ENCODE measurements at places on chromosomes 16 and 17. TPM values are rescaled to one million over a fixed set of nuclear protein-coding genes. Genes with fewer than 3 reads are reported as not detected.
A peak's percentile ranks its signal among the peaks of the same experiment; 100 is the strongest.

Gene FOXJ1
- not detected for total RNA-seq

Gene ADAMTS18
- not detected for total RNA-seq

Gene KRT12
- total RNA-seq, result not detected

Gene CCL23
- total RNA-seq, result not detected

- no peak for DNase-seq
Measured at GRCh38 chr16:69114346-69114975, 9.0 kb downstream of the HAS3 start.

DNA sequence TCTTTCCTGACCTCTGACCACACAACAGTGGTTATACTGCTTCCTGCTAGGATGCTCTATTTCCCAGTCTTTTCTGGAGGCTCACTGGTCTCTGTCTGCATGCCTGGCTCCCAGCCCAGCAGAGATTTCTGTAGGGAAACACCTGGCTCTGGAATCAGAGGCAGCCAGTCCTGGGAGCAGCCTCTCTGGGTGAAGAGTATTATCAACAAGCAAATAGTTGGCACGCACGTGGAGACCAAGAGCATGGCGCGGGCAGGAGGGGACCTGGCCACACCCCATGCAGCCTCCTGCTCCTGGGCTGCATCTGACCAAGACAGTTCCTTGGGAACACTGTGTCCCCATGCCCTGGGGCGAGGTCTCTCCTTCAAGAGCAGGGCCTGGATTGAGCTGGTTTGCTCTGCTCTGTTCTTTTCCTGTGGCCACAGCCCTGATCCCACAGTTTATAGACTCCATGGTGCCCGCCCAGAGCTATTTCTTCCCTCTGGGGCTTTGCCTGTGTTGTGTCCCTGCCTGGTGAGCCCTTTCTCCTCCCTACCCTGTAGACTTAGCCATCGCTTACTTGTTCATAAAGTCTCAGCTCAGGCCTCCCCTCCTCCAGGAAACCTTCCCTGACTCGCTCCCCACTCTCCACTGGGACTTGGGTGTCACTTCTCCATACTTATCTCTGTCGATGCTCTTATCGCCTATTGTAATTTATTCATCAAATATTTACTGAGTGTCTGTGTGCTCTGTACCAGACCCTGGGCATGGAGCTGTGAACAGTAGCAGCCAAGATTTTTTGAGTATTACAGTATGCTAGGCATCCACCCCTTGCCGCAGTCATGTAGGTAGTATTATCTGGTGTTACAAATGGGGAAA lies 60.6 kb downstream of the SCNN1B start:
- DNase-seq, result no peak

Gene TNRC6C
- total RNA-seq, result 17.8 TPM

DNA sequence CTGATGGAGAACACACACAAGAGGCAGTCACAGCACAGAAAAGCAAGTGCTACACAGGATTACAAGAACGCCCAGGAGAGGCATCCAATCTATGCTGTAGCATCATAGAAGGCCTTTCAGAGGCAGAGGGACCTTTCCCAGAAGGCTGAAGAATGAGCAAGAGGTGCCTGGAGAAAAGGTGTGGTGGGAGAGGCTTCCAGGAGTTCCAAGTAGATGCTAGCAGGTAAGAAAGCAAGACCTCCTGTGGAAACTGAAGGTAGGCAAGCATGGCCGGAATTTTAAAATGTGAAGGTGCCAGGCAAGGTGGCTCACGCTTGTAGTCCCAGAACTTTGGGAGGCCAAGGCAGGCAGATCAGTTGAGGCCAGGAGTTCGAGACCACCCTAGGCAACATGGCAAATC lies 2.1 kb downstream of the ARHGAP17 start:
- DNase-seq, result no peak

GRCh38 chr17:67606471-67606870 lies 111.3 kb upstream of the NOL11 start:
- peak; percentile 45 for DNase-seq

DNA sequence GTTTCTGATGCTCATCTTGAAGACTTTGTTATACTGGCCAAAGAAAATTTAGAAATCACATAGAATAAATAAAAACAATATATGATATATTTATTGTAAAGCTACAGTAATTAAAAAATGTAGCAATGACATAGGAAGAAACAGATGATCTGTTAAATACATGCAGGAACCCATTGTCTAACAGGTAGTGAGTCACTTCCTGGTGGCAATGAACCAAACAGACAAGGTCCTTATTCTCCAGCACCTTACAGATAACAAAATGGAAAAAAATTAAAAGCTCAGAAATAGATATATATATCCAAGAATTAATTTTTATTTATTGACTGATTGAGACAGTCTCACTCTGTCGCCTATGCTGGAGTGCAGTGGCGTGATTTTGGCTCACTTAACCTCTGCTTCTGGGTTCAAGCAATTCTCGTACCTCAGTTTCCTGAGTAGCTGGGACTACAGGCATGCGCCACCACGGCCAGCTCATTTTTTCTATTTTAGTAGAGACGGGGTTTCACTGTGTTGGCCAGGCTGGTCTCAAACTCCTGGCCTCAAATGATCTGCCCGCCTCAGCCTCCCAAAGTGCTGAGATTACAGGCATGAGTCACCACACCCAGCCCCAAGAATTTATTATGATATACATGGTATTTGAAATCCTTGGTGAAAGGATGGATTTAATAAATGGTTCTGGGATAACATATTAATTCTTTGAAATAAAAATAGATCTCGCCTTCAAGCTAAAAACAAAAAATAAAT lies 7.5 kb downstream of the NETO2 start:
- DNase-seq, result no peak

DNA sequence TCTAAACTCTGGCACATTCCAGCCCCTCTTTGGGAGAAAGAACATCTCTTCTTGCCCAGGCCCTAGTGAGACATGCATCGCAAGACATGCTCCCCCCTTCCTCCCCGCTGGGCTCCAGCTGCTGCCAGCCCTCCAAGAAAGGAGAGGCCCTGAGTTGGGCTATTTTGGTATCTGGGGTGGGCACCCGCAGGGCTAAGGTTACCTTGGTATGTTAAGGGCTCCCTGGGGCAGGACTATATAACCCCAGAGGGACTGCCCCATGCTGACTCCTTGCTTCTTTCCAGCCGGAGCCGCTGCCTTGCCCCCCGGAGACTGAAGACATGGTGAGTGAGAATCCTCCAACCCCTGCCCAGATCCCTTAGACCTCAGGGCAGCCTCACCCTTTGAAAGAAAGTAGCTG lies at the start of gene MYL11:
MYL11 (plus strand) TSS at position 265 of the 400 bp plus-strand sequence; CDS start at position 321, 56 bp downstream.
- DNase-seq, result no peak

Gene CDH1
- total RNA-seq, result not detected

DNA sequence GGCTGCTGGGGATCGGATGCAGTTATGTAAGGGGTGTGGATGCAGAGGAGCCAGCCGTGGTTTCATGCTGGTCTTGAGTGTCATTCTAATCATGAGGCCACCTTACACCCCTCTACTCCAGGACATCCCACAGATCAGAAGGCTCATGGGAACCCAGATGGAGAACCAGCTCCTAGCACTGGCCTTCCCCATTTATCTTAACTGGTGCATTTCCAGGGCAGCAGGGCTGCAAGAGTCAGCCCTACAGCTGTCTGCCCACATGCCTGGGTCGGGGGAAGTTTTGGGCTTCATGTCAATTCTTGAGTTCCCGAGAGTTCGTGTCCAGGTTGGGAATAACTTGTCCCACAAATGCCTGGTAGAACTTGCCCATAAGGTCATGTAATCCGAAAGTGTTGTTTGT lies 29.1 kb downstream of the RPTOR start:
- no peak for DNase-seq

Gene CCL2
- total RNA-seq, result 20.7 TPM
